ENCODE measurements at places on chromosomes 11 and 22.

GRCh38 chr11:57230791-57231538 lies 6.1 kb downstream of the APLNR start:
- no peak for DNase-seq

DNA sequence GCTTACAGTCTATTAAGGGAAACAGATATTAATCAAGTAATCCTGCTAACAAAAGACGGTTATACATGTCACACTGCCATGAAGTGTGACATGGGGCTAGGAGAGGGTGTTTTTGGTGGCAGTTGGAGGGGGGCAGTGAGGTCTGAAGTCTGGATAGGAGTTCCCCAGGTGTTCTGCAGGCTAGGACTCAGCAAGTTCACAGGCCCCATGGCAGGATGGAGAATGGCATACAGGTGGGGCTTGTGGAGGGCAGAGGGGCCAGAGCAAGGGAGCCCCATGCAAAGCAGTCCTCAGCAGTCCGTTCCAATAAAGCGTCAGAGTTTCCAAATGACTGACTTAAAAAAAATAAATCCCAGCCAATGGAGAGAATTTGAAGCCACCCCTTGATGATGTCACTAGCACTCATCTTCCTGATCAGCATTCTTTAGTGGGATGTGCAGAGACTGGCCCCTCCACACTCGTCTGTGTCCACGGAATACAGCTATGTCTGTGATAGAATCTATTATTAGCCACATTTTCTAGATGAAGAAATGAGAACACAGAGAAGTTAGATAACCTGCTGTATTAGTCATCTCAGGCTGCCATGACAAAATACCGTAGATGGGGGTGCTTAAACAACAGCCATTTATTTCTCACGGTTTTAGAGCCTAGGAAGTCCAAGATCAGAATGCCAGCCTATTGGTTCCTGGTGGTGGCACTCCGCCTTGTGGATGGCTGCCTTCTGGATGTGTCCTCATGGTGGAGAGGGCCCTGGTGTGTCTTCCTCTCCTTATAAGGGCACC lies 32.6 kb downstream of the PRDM11 start:
- DNase-seq, result no peak

DNA sequence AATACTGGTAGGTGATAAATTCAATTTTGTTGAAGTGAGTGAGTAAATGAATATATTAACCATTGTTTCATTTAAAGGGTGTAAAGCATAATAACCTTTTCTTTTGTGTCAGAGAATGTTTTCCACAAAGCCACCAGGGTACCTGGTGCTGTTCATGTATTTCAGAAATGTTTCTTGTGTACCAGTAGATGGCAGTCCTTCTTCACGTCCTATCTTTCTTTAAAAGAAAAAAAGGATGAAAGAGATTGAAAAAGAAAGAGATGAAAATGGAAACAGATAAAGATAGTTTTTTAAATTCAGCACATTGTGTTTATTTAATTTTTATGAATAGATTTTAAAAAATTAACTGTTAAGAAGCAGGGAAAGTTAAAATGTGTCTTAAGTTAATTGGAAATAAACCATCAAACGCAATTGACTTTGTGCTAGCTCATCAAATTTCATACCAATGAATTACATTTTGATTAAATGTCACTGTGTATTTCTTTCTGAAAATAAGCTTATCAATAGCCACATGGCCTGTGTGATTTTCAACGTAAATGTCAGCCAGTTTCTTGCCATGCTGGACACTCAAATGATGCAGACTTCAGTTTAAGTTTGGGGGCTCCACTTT lies 65.5 kb upstream of the CHORDC1 start:
- peak; percentile 45 for DNase-seq

- DNase-seq, result no peak
These were observed 352.8 kb upstream of the FAT3 start for GRCh38 chr11:91871791-91872190.

GRCh38 chr22:50129121-50129736 lies 39.4 kb downstream of the MOV10L1 start:
- no peak for DNase-seq

Measured in tongue (tissue), 3 donors.